Ascending aorta (tissue), 2 donors: ENCODE measurements at places on chromosomes 16 and 17. TPM values are rescaled to one million over a fixed set of nuclear protein-coding genes. Genes with fewer than 3 reads are reported as not detected.

The KRT27 gene
- total RNA-seq = not detected

The TBC1D3G gene
- total RNA-seq = not detected

The PGS1 gene
- 41.8 TPM for total RNA-seq

The CETP gene
- total RNA-seq = not detected

The DPEP3 gene
- total RNA-seq = not detected

The BCO1 gene
- total RNA-seq = not detected

DNA sequence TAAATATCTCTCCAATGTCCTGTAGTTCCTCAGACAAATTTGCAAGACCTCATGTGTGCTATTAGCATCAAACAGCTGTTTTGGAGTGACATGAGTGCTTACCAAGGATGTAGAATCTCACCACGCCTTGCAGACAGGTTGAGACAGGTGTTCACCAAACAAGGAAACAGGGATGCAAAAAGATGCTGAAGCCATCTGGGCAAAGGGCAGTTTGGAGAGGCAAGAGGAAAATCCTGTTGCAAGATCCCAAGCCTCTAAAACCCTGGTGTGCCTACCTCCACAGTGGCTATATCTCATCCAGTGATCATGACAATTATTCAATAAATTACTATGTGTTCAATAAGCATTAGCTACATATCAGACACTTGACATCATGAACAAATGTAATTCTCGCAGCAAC lies 373.7 kb downstream of the SOX9 start:
- no peak for DNase-seq

DNA sequence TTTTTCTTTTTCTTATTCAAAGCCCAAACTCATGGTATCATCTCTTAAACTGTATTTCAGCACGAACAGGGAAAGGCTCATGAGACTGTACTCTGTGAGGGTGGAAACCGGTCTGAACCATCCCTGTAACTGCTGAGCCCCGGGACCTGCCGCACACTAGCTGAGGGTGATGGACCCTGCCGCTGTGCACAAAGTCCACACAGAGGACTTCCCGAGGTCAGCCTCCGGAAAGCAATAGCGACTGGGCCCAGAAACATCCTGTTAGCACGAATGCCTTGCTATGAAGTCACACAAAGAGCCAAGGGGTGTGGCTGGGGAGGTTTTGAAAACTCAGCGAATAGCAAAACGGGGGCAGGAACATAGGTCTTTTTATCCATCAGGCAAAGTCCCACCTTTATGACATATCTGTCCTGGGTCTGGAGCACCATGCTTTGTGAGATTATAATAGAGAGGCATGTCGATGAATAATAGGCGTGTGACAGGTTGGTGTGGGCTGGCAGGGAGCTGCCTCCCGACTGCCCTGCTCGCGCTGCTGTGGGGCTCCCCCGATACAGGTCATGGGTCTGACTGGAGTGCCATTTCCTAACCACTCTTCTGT lies 33.4 kb downstream of the CDK5R1 start:
- no peak for DNase-seq

GRCh38 chr16:52731219-52731875 lies 184.4 kb upstream of the TOX3 start:
- DNase-seq = no peak

GRCh38 chr17:27946513-27946912 lies 53.3 kb upstream of the LYRM9 start:
- no peak for DNase-seq

GRCh38 chr17:4958102-4958501 lies 7.2 kb downstream of the ENO3 start:
- DNase-seq = no peak
